Suprapubic skin (tissue), 4 donors: ENCODE measurements at places on chromosomes 5 and 9.
A peak's percentile ranks its signal among the peaks of the same experiment; 100 is the strongest.

DNA sequence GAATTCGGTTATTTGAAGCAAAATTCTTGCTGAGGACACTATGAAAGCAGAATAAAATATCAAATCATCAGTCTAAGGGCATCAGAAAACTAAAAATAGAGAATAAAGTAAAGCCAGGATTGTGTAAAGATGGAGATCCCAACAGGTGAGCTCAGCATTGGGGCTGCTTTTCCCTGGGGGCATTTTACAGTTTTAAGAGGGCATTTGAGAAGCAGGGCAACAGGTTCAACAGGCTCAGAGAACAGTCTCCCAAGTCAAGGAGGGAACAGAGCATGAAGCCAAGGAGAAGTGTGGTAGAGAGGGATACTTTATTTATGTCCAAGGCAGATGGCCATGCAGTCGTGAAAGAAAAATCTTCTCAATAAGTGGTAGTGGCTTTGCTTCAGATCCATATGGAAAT, 145.4 kb downstream of the SYK start:
- no peak for DNase-seq

DNA sequence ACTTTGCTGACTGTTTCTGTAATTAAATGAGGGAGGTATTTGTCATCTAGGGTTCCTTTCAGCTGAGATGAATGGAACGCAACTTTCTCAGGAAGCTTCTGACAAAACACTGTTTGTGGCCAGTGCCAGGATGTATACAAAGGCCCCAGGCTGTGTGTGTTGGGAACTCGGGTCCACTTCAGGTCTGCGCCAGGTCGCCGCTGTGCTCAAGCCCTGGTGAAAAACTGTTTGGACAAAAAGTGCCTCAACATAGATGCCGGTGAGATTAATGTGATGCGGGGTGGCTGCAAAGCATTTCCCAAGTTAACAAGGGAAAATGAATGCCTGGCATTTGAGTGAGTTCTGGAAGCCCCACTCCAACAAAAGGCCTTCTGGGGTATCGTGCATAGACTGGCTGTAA, 156.4 kb downstream of the GABBR2 start:
- no peak for DNase-seq

DNA sequence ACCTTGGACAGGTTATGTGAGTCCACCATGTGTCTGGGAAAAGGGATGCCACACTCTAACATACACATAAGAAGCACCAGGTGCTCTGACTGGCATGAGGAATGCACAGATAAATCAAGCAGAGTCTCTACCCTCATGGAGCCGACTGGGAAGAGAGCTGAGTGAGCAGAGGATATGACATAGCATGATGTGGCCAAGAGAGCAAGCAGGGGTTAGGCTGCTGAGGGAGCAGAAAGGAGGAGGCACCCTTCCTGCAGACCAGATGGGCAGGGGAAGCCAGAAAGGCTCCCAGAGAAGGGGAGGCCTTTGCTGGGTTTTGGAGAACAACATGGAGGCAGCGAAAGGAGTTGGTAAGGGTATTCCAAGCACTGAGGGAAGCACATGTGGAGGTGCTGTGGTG, 223.1 kb downstream of the GNA14 start:
- no peak for DNase-seq

GRCh38 chr9:6598249-6598725, 47.2 kb downstream of the GLDC start:
- DNase-seq = no peak

- DNase-seq = no peak
Measured at GRCh38 chr9:5592904-5593303, 36.0 kb upstream of the RIC1 start.

DNA sequence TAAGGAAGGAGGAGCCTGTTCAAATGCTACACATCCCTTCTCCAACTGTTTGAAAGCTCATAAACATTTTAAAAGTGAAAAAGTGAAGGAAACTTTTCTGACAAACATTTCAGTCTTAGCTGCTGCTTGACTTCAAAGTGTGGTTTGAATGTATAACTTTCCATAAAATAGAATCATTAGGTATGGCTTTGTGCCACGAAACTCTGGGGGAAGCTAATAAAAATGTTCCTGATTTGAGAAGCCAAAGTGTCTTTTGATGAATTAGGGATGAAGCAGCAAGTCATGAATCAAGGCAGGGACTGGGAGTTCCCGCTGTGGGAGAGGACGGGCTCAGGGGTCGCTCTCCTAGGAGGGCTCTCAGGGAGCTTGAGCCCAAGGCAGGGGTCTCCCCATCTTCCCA, 15.3 kb downstream of the MVB12B start:
- no peak for DNase-seq

GRCh38 chr5:139684881-139685749, 37.0 kb downstream of the CXXC5 start:
- no peak for DNase-seq

DNA sequence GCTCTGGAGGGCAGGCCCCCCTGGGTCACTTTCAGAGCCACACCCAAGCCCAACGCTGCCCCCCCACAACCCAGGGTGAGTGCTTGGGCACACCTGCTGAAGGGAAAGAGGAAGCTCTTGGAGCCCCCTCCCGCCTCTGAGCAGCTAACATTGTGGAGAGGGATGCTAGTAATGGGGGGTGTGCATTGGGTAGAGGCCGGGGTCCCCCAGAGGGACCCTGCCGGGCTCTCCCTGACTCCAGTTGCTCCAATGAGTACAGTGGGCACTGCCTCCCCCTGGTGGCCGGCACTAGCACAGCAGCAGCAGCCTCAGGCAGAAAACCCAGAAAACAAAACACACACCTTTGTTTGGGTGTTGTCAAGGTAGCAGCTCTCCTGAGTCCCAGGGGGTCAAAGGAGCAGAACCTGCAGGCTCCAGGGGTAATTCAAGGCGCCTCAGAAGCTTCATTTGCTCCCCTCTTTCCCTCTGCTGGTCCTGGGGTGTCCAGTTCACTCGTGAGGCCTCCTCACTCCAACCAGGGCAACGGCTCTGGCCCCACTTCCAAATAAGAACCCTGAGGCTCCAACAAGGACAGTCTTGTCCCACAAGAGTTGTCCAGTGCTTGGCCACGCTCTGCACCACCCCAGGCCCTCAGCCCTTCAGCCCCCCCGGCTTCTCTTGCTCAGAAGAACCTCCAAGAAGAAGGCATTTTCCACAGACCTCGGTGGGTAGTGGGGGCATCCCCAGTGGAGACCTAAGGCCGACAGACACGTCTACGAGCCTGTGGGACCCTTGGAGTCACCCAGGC, 16.1 kb downstream of the GBGT1 start:
- peak; percentile 91 for DNase-seq

GRCh38 chr5:135930949-135931295, 23.9 kb downstream of the LECT2 start:
- DNase-seq = no peak

- no peak for DNase-seq
Measured at GRCh38 chr9:125929846-125930245, 182.7 kb downstream of the PBX3 start.

DNA sequence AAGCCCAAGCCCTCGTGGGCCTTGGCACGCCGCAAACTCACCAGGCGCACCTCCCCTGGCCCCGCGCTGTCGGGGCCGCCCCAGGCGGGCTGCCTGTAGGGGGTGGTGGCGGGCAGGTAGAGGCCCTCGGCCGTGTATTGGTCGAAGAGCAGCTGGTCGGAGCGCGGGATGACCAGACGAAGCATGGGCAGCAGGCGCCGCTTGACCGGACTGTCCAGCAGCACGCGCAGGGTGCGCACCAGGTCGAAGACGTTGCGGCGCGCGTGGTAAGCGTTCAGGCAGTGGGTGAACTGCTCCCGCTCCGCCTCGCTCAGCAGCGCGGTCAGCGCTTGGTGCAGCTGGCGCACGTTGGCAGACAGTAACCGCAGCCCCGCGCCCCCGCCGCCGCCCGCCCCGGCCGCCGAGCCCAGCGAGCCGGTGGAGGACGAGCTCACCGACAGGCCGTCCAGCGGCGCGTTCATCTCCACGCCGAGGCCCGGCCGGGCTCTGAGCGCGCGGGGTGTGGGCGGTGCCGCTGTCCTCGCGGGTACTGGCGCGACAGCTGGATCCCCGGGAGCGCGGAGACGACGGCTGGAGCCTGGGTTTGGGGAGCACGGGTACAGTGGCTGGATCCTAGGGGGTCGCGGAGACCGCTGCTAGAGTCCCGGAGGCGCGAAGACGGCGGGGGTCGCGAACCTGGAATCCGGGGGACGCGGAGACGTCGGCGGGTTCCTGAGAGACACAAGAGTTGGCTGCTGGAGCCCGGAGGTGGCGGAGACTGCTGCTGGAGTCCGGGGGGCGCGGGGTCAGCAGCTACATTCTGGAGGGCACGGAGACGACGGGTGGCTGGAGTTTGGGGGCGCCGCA, 709 bp downstream of the WHRN start:
- peak; percentile 83 for DNase-seq

DNA sequence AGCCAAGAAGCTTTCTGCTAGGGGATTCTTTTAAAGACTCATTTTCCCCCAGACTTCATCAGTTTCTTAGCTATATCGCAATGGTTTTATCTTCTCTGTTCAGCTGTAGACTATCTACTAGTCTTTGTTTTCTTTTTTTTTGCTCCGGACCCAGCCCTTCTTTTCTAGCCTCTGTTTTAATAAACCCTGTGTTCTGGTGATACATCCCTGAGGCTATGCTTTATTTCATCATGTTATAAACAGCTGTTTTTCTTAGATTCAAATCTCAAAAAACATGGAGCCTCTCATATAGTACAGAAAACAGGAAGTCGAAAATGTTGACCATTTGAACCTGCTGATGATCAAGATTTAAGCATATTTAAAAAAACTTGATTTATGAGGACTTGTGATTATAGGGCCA, 37.8 kb downstream of the SCGB3A1 start:
- DNase-seq = no peak

DNA sequence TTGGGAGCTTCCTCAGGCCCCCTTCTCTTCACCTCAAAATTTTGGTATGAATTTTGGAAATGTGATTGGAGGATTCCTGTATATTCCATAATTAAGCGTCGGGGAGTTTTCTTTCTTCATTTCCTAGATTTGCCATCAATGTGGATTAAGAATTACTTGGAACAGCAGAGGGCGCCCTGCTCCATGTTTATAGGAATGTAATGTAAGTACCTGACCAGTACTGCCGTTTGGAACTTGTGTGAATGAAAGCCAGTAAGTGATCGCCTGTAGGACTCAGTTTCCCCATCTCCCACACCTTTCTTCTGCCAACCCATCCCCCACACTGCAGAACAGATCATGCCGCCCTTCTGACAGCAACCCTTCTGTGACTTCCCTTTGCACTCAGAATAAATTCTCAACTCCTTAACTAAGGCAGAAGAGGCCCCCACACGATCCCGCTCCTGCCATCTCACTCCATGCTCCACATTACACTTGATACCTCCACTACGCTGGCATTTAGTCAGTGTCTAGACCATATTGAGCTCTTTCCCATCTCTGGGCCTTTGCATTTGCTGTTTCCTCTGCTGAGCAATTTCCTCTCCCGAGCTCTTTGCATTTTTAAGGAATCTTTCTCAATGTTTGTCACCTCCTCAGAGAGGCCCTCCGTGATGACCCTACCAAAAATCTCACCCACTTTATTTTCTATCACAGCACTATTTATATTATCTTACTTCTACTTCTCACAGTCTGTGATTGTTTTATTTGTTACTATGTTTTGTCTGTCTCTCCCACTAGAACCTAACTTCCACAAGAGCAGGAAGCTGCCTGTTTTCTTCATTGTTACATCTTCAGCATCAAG, 79.5 kb upstream of the HTR4 start:
- DNase-seq = peak; percentile 87

DNA sequence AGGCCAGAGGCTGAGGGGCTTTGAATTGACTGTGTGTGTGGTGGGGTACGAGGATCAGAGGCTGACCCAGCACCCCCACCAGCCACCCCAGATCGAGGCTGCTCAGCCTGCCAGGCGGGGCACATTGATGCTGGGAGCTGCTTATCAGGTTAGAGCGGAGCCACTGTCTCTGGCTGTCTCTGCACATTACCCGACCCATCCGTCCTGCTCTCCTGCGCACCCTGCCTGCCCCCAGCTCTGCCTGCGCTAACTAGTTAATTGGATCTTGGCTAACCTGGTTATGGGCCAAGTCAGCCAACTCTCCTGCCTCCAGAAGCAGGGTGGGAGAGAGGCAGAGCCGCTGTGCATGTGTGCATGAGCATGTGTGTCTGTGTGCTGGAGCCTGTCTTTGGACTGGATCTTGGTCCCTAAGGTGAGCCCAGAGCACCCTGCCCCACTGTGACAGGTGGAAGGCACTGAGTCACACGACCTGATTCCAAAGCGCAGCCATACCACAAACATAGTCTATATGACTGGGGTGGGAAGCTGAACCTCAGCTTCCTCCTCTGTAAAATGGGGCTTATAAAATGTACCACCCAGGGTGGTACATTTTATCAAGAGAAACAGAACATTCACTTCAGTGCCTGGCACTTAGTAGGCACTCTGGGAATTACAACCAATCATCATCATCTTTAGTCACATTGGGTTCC, 39.7 kb downstream of the PCDH1 start:
- DNase-seq = no peak

GRCh38 chr5:113663879-113664541, 150.5 kb downstream of the YTHDC2 start:
- no peak for DNase-seq

DNA sequence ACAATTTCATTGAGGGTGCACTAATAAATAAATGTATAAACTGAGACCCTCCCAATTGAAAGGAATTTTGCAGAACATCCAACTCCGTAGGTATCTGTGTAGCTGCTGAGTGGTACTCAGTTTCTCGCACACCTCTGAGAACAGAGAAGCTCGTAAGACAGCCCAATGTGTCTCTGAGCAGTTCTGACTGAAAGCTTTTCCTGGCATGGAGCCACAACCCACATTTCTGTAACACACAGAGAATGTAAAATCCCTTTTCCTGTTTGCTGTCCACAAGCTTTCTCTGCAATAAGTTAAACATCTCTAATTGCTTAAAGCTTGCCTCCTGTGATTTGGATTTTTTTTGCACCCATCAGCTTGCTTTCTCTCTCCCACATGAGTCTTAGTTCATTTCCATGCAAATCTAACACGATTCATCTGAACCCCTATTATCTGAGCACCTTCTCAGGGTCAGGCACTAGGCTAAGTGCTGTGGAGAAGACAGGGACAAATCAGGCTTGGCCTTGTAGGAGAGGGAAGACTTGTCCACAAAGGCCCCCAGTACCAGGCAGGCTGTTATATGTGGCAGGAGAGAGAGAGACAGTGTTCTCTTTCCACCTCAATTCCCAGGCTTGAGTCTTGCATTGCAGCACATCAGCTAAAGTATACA, 44.2 kb upstream of the COL15A1 start:
- DNase-seq = no peak

GRCh38 chr9:79026316-79026715, 545.4 kb upstream of the TLE4 start:
- no peak for DNase-seq

GRCh38 chr5:136206361-136206760, 13.4 kb upstream of the SMIM32 start:
- no peak for DNase-seq
